ENCODE measurements at places on chromosomes 5 and 9.

GRCh38 chr5:10734037-10734709 lies 26.9 kb downstream of the DAP start:
- no peak for DNase-seq

GRCh38 chr9:97907046-97907445 lies 15.3 kb downstream of the TRMO start:
- DNase-seq, result no peak

- DNase-seq, result no peak
Observed at GRCh38 chr5:180472269-180472668, 21.9 kb upstream of the CNOT6 start.

GRCh38 chr5:88298425-88298824 lies 29.8 kb upstream of the TMEM161B start:
- DNase-seq, result no peak

- no peak for DNase-seq
Observed at GRCh38 chr5:51977014-51977413, 593.8 kb downstream of the ISL1 start.

- no peak for DNase-seq
Observed at GRCh38 chr5:141874262-141874964, 3.8 kb downstream of the PCDH1 start.

DNA sequence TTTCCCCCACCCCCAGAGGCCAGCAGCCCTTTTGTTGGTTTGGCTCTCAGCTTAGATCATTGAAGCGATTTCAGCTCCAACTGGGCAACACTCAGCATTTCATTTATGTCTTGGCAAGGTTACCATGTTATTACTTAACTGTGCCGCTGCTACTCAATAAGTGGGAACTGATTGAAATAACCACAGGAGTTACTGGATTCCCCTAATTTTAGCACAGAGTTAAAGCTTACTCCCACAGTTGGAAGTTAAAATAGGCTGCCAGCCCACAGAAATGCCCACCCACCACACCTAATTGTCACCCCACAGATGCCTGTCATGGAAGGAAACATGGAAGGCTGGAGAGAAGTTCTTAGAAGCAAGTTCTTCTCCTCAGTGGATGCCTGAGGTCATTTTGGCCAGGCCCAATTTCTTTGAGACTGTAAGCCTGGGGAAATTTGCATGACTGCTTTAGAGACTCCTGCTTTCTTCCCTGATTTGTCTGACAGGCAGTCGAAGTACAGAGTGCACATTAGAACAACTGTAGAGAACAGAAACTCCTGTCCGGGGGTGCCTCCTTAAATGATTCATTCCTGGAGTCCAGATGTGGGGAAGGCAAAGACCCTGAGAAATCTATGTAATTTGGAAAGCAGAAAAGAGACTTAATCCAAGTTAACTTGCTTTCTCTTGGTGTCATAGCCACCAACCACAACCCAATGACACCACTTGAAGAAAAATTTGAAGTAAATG lies 370.0 kb downstream of the ZSWIM6 start:
- DNase-seq, result no peak

DNA sequence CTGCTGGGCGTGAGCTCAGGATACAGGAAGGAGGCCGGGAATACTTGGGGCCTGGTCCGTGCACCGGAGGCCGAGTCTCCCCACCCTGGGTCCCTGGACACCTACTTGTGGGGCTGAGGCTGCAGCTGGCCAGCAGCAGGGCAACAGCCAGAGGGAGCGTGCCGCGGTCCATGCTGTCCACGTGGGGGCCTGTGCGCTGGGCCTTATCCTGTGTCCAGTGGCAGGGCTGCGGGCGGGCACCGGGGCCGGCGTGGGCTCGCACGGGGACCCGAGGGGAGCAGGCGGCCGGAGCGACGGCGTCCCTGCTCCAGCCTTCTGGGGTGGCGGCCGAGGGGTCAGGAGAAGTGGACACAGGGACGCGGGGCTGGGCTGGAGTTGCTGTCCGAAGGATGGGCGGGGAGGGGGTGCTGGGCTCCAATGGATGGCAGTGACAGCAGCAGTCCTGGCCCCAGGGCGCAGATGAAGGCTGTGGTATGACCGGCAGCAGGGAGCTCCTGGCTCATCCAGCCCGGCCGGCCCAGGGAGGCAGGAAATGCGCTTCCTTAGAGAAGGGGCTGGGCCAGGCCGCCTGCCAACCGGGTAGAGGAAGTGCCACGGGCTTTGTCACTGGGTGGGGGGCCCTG lies at the start of gene ENG:
Gene ENG, minus strand, starts transcription at position 475 of the 623 bp plus-strand sequence. Its CDS starts 303 bp downstream, at position 172.
- DNase-seq, result peak; percentile 28

- DNase-seq, result no peak
Observed at GRCh38 chr5:179128976-179129375, 68.8 kb downstream of the ZNF354C start.

- DNase-seq, result no peak
Observed at GRCh38 chr5:127083711-127084110, 10.4 kb upstream of the C5orf63 start.

DNA sequence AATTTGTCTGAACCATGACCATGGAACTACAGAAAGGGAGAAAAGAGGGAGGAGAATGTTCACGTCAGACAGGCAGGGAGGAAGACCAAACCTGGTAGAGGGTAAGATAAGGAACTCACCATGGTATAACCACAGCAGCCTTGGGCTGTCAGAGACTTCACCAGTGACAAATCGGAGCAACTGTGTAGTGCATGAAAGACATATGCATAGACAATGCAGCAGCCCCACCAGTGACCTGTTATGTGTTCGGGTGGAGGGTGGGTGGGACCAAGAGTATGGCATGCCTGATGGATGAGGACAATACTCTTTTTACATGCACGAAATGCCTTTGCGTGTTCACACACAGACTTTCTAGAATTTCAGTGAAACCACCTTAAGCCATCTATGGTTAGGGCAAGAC lies 221.8 kb upstream of the RASEF start:
- DNase-seq, result no peak

DNA sequence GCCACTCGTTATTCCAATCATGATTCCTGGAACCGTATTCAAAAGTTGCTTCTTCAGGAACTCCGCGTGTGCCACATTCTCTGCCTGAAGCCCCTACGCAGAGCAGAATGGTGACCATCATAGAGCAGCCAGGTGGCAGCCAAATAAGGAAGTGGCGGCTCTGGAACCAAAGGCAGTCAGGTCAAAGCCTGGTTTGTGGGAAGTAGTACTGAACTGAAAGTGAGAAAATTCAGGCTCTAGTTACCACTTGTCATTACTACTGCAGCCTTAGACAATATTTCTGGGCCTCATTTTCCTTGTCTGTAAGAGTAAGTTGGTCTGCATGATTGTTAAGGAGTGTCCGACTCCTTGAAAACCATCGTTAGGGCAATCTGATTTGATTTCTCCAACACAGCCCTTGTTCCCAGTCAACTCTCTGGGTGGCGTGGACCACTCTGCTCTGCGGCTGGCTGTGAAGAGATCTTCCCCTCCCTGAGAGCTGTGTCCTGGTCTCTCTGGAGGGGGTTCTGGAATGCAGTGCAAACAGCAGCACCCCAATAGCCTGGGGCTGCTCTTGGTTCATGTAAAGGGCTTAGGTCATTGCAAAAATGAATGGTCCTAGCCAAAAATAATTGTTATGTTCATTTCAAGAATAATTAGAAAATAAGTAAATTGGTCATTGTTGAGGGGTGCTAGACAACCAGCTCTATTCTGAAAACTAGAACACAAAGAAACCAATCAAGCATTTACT lies 102.4 kb downstream of the MED27 start:
- no peak for DNase-seq

- DNase-seq, result no peak
Observed at GRCh38 chr5:115284021-115284420, 12.4 kb downstream of the CCDC112 start.
